ENCODE measurements at places on chromosomes 1 and 21. TPM values are rescaled to one million over a fixed set of nuclear protein-coding genes. Genes with fewer than 3 reads are reported as not detected.

- DNase-seq = peak; percentile 42
These were observed 744 bp upstream of the WDR26 start for GRCh38 chr1:224435318-224435763.

- no peak for DNase-seq
These were observed 281.8 kb downstream of the VAV3 start for GRCh38 chr1:107683191-107683657.

DNA sequence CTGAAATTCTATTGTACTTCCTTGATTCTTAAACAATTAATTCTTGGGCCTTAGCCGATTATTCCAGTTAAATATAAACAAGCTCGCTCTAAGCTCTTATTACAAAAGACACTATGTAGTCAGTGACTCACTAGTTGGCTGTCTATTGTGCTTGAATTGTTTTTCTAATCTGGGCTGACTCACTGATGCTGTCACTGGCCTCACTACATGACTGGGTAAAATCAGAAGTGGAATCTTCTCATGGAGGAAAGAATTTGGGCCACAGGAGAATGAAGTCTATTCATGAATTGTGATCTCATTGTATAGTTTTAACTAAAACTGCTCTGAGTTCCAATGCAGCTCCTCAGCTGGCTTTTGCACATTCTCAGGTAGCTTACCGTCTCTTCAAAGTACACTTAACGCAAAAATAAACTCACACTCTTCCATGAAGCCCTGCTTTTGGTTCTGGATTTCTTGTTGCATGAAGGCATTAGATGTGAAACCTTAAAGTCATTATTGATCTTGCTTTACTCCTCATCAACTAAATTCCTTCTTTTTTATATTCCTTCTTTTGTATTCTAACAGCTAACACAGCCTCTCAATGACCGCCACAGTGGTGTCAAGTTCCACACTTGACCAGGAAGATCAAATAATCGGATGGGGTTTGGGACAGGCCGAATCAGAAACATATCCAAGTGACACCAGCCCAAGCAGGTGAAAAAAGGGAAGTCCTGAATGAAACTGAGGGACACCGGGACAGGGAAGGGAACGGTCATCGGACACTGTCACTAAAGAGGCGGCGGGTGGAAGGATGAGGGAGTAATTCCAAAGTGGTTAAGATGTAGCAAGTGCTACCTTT lies 80.9 kb upstream of the LBR start:
- peak; percentile 97 for DNase-seq

GRCh38 chr1:78297836-78298235 lies 192.9 kb upstream of the PTGFR start:
- no peak for DNase-seq

GRCh38 chr1:14970115-14970798 lies 183.3 kb upstream of the TMEM51 start:
- peak; percentile 39 for DNase-seq

DNA sequence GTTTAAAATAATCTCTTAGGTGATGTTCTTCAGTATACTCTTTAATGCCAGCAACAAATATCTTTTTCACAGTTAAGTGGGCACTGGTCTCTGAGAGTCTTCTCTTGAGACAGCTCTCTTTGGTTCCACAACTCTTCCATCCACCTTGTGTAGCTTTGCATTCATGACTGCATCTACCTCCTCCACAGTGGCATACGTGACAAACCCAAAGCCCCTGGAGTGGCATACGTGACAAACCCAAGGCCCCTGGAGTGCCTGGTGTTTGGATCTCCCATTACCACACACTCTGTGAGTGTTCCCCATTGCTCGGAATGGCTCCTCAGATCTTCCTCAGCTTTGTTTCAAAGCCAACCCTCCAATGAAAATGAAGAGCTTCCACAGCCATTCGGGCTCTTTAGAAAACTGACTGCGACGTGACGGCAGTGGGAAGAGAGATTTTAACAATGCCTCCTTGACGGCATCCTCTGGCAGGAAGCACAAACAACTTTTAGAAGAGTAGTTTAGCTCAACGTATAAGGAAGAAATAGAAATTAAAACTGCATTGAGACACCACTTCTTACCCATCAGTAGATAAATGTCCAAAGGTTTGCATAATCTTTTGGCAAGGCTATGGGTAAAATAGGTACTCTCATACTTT lies 45.8 kb downstream of the SLC30A7 start:
- DNase-seq = no peak

DNA sequence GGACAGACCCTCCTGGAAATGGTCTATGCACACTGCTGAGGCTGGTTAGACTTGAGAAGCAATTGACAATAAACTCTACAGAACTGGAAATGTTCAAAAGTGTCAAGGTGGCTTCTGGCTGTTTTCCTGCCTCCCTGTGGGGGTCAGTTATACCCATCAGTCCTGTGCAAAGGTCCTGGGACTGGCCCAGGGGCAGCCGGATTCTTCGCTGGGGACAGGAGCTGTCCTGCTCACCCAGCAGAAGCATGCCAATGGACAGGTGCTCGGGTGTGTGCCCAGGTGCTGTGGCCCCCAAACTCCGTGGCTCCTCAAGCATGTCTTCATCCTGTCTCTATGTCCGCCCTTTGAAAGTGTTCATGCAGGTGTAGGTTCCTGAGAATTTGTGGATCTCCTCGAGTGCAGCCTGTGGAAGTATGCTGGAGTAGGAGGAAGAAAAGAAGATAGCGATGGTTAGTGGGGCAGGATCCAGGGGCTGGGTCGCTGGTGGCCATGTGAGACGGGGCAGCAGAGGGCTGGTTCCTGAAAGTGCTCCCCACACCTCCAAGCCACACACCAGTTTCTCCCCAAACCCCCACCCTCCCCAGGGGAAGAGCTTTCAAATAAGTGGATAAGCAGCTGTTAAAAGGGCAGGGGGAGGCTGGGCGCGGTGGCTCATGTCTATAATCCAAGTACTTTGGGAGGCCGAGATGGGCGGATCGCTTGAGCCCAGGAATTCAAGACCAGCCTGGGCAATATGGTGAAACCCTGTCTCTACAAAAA lies 49.8 kb downstream of the DHRS3 start:
- no peak for DNase-seq

The SUSD4 gene
- not detected for total RNA-seq

The LEPR gene
- total RNA-seq = 18.7 TPM

The NBPF10 gene
- 1.8 TPM for total RNA-seq

The MATN1 gene
- not detected for total RNA-seq
